Ammon's horn (tissue), 1 donor: ENCODE measurements at places on chromosomes 12 and 14.

DNA sequence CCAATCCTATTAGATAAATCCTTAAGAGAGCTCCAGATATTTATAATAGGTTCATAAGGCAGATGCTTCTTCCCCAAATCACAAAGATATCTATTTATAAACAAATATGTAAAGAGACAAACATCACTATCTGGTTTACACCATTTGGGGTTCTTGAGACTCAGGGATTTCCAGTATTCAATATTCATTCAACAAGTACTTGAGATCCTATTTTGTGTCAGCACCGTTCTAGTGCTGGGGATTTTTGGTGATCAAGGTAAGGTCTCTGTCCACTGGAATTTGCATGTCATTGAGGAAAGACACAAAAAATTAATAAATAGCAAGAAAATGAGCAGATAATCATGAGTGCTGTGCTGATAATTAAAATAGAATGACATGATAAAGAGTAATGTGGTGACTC lies 222.7 kb upstream of the FOXN3 start:
- DNase-seq, result no peak

DNA sequence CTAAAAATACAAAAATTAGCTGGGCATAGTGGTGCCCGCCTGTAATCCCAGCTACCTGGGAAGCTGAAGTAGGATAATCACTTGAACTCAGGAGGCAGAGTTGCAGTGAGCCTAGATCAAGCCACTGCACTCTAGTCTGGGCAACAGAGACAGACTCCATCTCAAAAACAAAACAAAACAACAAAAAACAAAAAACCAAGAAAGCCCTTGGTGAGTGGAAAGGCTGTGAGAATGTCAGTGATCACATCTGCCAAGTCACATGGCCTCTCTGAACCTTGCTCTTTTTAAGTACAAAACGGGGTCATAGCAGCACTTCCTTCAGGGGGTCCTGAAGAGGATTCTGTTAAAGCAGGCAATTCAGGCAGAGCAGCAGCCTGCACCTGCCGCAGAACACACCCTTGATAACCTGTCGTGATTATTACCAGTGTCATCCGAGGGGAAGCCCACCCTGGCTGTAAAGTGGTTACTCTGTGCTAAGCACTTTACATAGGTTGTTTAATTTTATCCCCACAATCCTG lies 9.6 kb downstream of the RPS6KL1 start:
- no peak for DNase-seq

GRCh38 chr12:93306636-93307035 lies 71.1 kb upstream of the NUDT4 start:
- no peak for DNase-seq

DNA sequence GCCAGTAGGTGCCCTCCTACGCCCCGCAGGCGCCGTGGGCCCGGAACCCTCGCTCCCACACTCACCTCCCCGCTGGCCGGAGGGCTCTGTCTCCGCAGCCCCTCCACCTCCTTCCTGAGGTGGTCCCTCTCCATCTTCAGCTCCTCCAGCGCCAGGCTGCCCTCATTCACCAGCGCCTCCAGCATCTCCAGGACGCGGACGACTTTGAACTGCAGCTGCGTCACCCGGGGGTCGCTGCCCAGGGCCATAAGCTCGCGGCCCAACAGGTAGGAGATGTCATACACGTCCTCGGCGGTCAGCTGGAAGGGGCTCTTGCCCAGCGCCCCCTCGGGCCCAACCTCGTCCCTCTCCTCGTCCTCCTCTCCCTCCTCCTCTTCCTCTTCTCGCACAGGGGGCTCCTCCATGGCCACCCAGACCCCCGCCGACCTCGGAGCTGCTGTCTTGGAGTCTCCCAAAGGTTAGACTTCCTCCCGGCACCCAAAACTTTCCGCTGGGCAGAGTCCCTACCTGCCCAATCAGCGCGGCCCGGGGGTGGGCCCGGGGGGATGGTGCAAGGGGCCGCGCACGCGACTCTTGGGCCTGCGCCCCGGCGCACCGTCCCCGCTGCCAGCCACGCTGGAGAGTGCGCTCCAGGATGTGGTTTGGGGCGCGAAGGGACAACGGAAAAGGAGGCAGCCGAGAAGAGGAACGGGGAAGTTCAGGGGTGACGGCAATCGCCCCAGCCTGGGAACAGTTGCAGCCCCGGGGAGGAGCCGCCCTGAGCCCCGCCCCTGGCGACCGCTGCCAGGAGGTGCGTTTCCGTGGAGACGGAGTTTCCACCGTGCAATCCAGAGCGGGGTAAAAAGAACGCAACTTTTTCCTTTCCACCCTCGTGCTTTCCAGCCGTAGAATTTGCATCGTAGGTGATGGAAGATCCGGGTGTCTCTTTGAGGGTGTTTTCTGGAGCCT lies at the start of gene RILPL2:
Gene RILPL2, minus strand, starts transcription at position 668 of the 948 bp plus-strand sequence. Its CDS starts 264 bp downstream, at position 404.
- peak; percentile 87 for DNase-seq

- no peak for DNase-seq
Observed at GRCh38 chr12:2641207-2641606, 153.6 kb upstream of the FKBP4 start.

DNA sequence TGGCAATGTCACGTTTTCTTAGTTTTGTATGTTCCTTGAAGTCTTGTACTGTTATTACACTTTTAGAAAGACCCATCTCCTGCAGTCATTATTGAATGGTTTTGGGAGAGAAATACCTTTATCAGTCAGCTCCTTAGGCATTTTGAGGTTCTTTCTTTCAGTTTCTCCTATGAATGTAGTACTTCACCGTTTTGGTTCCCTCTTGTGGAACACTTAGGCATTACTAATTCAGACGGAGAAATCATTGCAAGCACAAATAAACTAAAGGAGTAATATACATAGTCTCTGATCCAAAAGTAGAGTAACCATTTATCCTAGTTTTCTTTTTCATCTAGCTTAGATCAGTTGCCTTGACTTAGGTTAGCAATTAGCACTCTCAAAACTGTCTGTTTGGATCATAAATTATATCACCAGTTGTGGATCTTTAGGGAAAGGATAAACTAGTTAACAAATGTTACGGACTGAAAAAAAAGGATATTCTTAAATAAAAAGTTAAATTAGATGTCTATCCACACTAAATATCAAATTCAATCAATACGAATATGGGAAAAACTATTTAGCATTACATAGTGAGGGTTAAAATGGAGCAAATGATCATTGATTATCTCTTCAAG lies 1538.3 kb upstream of the SEL1L start:
- DNase-seq, result no peak

DNA sequence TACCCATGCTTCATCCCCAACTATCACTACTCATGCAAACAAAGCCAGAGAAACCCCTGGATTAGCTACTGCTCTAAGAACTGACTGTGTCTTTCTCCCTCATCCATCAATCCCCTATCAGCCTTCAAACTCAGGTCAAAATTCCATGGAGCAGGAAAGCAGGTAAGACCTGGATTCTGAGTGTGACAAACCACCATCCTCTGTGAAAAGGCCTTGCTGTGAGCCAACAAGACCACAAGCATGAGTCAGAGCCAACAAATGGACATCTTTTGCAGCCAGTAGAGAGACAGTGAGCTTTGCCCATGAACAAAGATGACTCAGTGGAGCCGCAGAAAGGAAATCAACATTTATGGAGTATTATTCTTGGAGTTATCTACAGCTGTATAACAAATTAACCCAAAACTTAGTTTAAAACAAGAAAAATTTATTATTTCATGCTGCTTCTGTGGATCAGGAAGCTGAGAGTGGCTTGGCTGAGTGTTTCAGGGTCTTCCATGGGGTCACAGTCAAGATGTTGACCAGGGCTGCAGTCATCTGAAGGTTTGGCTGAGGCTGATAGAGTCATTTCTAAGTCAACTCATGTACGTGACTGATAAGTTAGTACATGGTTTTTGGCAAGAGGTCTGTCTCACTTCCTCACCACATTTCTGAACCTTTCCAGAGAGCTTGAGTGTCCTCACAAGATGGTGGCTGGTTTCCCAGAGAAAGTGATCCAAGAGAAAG lies 61.1 kb downstream of the PITPNM2 start:
- no peak for DNase-seq

DNA sequence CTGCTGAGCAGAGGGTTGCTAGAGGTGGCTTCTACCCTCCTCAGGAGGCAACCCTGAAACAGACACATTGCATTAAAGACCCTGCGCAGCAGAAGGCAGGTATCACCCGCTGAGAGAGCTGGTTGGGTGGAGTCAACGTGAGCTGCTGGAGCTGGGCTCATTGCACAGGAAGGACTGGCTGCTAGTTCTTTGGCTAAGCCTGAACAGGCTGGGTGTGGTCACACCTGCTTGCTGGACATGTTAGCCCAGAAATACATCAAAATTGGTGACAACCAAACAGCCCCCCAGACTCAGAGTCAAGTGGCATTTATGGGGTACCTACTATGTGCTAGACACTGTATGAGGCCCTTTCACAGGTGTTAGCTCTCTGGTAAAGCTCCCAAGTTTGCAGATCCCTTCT lies 33.8 kb upstream of the IRF2BPL start:
- no peak for DNase-seq

DNA sequence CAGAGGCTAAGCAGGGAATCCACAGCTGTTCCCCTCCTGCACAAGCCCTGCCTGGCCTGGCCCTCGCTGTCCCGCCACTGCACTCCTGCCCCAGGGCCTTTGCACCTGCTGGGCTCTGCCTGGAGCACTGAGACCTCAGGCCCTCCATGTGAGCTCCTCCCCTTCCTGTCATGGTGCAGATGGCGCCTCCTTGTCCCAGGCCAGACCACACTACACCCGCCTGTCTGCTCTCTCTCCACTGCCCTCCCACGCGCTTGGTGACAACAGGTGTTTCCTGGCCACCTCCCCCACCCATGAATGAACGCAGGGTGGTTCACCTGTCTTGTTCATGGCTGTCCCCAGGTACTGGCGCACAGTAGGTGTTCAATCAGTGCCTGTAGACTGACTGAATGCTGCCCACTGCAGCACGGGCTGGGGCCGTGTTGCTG lies 82.9 kb downstream of the NCOR2 start:
- no peak for DNase-seq

GRCh38 chr12:55034218-55034617 lies 14.4 kb downstream of the NEUROD4 start:
- DNase-seq, result peak; percentile 60

DNA sequence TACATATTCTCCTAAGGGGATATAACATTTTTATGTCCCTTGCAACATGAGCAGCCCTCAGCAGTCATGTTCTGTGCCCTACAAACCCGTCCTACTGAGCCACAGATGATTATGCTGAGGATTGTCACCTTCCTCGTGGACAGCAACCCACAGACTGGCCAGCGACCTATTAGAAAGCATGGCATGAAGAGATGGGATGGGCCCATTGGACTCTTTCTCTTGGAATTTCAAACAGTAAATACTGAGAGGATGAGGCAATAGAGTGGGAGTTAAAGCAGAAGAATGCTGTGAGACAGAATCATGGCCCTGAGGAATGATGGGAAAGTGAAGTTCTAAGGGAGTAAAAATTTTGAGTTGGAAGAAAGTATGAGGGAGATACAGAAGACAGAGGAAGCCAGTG lies 149.9 kb upstream of the BTG1 start:
- no peak for DNase-seq

DNA sequence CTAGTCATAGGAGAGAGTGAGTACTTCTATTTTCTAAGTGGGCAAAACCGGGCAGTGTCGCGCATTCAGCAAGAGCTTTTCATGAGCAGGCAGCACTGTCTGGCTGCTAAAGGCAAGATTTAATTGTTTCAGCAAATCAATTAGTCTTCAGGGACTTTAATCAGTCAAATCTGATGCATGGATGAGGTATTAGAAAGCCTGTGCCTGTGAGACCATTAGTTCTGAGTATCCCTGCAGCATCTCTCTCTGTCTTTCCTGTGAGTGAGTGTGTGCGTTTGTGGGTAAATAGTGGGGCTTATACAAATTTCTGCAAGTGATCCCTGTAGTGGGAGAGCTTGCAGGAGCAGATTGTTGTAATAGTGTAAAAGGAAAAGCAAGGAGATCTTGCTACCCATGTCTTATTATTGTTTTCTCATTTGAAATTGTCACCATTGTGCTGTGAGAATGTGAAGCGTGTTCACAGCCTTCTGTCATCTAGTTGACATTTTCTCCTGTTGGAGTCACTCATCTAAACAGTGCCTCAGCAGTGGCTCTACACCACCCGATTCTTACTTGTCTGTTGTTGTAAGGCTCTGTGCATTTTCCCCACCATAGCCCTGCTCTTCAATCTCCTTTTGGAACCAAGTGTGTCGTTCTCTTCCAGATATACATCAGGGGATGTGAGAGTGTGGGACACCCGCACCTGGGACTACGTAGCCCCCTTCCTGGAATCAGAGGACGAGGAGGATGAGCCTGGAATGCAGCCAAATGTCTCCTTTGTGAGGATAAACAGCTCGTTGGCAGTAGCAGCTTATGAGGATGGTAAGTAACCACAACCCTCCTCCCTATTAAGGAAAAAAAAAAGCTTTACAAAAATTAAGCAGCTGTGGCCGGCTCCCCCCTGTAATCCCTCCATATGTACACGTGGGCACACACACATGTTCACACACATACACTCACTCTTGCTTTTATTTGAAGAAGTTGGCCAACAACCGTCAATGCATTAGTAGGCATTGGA lies 53.6 kb downstream of the FBXW8 start:
- peak; percentile 36 for DNase-seq

DNA sequence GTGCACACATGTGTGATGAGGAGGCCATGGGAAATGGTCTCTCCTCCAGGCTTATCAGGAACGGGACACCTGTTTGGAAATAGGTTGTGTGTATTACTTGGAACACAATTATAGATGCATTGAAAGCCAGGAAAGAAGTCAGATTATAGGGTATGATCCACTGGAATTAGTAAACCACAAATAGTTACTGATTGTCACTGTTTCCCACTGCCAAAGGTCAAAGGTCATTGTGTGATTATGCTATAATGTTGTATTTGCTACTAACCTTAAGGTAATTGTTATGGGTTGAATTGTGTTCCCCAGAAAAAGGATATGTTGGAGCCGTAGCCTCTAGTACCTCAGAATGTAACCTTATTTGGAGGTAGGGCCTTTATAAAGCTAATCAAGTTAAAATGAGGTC lies 129.9 kb upstream of the FBXO33 start:
- no peak for DNase-seq

- no peak for DNase-seq
Observed at GRCh38 chr12:103881261-103881660, 40.2 kb upstream of the NT5DC3 start.

- no peak for DNase-seq
Observed at GRCh38 chr14:44009642-44010041, 497.4 kb downstream of the FSCB start.

GRCh38 chr12:46435029-46435428 lies 62.5 kb upstream of the SLC38A2 start:
- DNase-seq, result no peak

DNA sequence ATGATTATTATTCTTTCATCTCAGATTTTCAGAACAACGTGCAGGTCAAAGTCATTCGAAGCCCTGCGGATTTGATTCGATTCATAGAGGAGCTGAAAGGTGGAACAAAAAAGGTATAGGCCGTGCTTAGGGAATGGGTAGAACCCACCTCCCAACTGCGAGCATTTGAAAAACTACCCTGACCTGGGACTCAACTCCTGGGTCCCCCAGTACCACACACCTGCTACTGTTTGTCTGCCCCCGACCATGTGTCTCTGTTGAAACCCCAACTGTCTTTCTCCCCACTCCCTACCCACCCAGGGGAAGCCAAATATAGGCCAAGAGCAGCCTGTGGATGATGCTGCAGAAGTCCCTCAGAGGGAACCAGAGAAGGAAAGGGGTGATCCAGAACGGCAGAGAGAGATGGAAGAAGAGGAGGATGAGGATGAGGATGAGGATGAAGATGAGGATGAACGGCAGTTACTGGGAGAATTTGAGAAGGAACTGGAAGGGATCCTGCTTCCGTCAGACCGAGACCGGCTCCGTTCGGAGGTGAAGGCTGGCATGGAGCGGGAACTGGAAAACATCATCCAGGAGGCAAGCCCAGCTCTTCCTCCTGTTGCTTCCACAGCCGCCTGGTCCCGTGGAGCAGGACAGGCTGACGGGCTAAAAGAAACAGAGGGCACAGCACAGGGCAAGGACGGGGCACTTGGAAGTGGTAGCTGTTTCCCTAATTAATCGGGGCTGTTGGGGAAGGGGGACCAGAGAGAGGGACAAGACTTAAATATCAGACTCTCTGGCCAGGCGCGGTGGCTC lies 20.5 kb downstream of the AGAP2 start:
- peak; percentile 3 for DNase-seq
